Central memory CD4-positive, alpha-beta T cell (primary cell): ENCODE measurements at places on chromosomes 6 and 20.

- no peak for DNase-seq
Observed at GRCh38 chr6:48567016-48567415, 456.0 kb upstream of the PTCHD4 start.

DNA sequence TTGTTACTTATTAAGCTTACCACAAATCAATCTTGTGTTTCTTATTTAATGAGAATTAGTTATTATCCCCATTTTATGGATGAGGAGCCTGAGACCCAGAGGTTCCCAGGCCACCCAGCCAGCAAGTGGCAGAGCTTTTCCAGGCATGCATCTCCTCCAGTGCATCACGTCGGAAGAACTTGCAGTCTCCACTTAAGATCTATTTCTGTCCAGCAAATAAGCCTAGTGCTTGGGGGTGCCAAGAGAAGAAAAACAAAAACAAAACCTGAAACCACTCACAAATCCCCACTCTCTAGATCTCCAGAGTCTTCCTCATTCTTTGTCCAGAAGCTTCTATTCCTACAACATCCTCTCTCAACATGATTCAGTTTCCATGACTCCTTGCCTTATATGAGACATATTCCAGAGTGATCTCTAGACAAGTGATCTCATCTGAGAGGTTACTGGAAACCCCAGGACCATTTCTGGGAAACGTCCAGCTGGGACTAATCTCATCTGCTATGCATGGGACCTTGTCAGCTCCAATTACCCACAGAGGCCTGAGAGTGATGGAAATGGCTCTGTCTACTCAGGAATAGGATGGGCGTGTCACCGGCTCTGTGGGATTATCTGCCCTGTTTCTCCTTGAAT, 4.1 kb downstream of the GUCA1B start:
- no peak for DNase-seq

DNA sequence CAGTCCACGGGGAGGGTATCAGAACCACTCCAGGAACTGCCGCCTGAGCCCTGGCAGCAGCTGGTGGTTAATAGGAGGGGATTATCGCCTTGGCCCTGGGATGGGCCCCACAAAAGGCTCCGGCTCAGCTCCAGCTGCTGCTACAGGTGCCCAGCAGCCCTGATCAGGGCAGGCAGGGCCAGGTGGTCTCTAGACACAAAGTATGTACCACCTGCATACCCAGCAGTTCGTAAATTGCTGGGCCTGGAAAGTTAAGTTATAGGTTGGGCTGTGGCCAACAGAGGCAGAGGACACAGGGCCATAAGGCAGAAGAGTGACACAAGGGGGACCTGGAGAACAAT, 35.1 kb downstream of the RRBP1 start:
- no peak for DNase-seq

- DNase-seq = no peak
Observed at GRCh38 chr20:20360464-20360863, 7.4 kb upstream of the INSM1 start.

DNA sequence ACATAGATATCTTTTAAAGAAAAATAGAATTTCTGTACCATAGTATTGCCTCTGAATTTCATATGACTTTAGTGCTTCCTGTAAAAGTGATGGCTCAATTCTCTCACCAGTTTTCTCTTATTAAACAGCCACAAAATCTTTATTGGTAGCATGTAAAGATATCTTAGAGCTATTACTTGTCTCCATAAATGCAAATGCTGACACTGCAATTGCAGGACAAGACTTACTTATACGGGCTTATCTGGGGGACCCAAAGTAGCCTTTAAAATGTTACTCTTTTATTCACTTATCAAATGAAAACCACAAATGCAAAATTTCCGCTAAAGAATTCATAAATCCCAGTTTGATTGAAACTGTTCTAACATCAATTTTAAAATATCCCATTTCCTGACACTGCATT, 287.1 kb upstream of the SPTLC3 start:
- DNase-seq = no peak

- DNase-seq = no peak
Observed at GRCh38 chr6:169075915-169076654, 177.6 kb downstream of the THBS2 start.

- no peak for DNase-seq
Observed at GRCh38 chr20:31990641-31991338, 19.4 kb upstream of the CCM2L start.
